ENCODE measurements at places on chromosomes 1 and 21.
A peak's percentile ranks its signal among the peaks of the same experiment; 100 is the strongest.

DNA sequence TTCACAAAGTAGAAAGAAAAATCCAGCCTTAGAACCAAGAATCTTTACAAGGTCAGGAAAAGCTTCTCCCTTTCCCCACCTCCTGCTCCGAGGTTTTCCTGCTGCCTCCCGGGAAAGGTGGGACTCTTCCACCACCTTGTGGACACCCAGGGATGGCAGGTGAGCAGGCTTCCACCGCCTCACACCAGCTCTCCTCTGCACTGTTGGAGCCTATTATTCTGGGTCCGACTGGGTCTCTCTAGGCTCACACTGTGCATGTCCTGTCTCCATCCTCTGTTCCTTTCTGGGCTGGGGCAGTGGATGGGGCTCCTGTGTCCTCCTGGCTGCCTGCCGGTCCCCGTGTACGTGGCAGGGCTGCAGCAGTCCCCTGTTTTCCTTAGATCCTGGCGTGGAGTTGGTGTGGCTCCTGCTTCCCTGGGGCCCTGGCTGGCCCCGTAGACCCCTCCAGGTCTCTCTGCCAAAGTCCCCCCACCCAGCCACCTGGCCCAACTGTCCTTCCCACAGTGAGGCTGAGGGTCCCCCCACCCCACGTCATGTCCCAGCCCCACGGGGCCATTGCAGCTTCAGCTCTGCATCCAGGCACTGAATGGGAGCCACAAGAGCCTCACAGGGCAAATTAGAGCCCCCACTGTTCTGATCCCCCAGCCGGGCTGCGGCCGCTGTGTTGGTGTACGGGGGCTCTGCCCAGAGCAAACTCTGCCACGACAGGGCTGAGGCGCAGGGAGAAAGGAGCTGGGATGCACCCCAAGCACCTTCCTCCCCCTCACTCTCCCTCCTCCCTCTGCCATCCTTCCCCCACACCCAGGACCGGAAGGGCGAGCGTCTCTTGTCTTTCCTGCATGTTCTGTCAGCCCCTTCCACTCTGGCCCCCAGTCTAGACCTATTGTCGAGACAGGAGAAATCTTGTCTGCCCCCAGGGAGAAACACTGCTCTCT lies 3.3 kb upstream of the SLC45A1 start:
- DNase-seq, result peak; percentile 73

GRCh38 chr1:173702736-173703135 lies 12.0 kb upstream of the KLHL20 start:
- DNase-seq, result no peak

DNA sequence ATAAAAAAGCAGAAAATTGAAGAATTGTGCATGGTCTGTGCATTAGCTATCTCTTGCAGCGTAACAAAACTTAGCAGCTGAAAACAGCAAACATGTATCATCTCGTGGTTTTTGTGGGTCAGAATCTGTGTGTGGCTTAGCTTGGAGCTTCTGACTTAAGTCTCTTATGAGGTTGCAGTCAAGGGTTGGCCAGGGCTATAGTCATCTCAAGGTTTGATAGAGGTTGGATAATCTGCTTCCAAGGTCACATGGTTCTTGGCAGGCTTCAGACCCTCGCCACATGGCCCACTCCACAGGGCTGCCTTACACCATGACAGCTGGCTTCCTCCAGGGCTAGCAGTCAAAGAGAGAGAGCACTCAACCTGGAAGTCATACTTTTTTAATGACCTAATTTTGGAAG lies 35.9 kb downstream of the CNST start:
- no peak for DNase-seq

DNA sequence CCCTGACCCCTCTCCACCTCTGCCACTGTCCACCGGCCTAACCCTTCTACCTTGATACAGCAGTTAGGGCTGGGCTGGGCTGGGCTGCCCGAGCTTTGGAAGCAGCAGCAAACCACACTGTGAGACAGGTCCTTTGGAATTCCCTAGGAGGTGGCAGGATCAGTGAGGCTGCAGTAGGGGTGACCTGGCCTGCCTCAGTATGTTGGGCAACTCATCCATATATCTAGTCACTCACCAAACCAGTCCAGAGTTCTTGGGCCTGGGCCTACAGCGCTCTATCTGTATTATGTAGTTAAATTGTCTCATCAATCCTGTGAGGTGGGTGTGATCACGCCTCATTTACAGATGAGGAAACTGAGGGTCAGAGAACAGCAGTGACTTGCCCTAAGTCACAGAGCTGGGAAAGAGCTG lies 13.3 kb upstream of the SYNC start:
- DNase-seq, result no peak

DNA sequence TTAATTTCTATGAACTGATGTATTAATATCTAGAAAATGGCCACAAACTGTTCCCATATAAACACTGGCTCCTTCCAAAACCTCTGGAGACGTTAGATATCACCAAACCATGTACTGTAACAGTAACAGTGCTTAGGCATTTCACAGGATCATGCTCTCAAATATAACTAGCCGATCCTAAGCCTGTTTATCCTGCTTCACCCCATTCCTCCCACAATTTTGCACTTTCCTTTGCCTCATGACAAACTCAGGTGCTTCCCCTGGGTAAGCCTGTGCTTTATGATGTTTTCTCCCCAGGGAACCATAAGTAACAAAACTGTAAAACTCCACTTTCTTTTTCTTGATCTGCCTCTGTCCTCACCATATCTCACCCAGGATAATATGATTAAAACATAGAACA lies 452.3 kb downstream of the PLA2G4A start:
- DNase-seq, result no peak

DNA sequence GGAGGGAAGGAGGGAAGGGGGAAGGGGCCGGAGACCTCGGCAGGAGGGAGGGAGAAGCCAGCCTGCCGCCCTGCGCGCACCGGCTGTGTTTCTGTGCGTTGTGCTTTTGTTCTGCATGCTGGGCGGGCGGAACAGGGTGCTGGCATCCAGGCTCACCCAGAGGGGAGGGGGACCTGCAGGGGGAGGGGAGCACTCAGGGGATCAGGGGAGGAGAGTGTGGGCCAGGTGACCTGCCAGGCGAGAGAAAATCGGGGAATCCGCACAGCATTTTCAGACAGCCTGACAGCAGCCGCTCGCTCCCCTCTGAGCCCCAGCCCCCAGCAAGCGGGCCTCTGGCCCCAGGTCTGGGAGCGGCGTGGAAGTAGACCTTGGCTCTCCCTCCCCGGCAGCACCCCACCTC lies 54.7 kb downstream of the RIPK4 start:
- no peak for DNase-seq

GRCh38 chr1:164720440-164721227 lies 161.7 kb downstream of the PBX1 start:
- peak; percentile 18 for DNase-seq

Measured in kidney glomerular epithelial cell (primary cell).